GM23248 (cell line): ENCODE measurements at places on chromosomes 5 and 9. TPM values are rescaled to one million over a fixed set of nuclear protein-coding genes. Genes with fewer than 3 reads are reported as not detected.

GRCh38 chr5:1544294-1544961 is 20.7 kb upstream of the LPCAT1 start:
- peak; percentile 12 for DNase-seq

- DNase-seq = peak; percentile 88
Observed at GRCh38 chr5:112689155-112689909, 48.4 kb upstream of the APC start.

- DNase-seq = peak; percentile 98
Observed at GRCh38 chr5:143536364-143536763, 132.9 kb upstream of the NR3C1 start.

GRCh38 chr5:932151-932627 is 39.5 kb downstream of the TRIP13 start:
- DNase-seq = no peak

DNA sequence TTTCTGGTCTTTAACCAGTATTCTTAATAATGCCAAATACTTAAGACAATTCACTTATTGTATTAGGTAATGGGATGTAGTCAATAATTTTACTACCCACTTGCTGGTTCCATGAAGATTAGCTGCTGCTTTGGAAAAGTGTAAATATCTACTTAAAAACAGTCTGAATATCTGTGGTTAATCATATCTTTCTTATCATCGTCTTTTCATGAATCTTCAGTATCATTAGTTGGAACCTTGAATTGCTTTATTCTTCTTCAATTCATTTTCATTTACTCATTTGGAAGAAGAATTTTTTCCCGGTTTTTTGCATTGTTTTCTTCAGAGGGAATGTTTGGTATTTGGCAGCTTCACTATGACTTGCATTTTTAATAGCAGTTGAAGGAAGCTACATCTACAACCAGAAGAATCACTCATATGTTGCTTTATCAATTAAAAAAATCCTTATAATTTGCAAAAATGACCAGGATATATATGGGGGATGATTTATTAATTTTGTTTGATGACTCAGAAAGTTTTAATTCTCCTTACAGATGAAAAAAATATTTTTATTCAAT is 1398.3 kb upstream of the CDH6 start:
- no peak for DNase-seq

- no peak for DNase-seq
Observed at GRCh38 chr9:91567642-91568274, 144.1 kb upstream of the NFIL3 start.

DNA sequence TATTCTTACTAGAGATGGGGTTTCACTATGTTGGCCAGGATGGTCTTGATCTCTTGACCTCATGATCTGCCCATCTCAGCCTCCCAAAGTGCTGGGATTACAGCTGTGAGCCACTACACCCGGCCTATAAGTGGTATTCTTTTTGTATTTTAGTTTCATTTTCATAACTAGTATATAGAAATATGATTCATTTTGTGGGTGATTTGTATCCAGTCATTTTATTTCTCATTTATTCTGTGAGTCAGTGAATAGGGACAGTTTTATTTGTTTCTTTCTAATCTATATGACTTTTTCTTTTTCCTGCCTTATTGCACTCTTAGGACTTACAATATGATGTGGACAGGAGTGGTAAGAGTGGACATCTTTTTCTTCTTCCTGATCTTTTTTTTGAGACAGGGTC is 112.9 kb downstream of the AOPEP start:
- DNase-seq = no peak

DNA sequence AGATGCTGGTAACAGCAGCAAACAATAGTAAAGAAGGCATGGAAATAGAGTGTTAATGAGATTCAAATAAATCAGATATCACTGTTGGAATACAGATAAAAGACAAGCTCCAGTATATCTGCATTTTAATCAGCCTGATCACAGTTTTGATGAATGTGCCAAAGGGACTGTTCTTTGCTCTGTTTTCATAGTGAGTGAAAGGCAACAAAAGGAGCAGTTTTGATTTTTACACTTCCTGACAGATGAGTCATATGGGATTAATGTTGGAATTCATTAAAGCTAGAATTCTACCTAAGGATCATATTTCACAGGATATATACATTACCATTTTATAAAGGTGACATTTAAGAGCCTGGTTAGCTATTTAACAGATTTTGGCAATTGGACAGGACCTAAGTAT is 743.3 kb upstream of the PTPRD start:
- DNase-seq = no peak

GRCh38 chr5:154755361-154756008 is at the start of gene LARP1:
LARP1 (plus strand) TSS chr5:154755377; CDS start chr5:154755758, 381 bp downstream.
- DNase-seq = peak; percentile 67

- DNase-seq = no peak
Observed at GRCh38 chr9:103427696-103428095, 432.6 kb downstream of the CYLC2 start.

DNA sequence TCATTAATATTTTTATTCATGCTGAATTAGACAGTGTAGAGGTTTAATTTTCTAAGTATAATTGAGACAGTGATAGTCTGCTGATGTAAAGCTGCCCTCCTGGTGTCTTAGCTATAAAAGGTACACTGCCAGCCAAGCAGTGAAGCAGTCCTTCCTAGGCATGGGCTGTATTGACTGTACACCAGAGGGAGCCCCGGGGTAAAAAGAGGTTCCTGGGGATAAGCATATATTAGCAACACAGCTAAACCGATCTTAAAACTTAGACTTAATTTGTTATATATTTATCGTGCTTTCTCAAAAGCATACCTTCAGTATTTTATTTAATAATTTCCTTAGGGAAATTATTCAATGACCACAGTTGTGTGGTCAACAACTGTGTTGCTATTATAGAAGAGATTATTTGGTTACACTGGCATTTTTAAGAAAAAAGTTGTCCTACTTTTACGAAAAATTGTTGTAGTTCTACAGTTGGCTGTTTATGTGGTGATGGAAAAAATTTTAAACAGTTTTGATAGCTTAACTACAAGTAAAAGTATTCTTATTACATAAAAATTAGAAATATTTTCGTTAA is 68.8 kb downstream of the ELL2 start:
- DNase-seq = peak; percentile 65

- DNase-seq = no peak
Observed at GRCh38 chr9:130089141-130089540, 35.4 kb downstream of the GPR107 start.

DNA sequence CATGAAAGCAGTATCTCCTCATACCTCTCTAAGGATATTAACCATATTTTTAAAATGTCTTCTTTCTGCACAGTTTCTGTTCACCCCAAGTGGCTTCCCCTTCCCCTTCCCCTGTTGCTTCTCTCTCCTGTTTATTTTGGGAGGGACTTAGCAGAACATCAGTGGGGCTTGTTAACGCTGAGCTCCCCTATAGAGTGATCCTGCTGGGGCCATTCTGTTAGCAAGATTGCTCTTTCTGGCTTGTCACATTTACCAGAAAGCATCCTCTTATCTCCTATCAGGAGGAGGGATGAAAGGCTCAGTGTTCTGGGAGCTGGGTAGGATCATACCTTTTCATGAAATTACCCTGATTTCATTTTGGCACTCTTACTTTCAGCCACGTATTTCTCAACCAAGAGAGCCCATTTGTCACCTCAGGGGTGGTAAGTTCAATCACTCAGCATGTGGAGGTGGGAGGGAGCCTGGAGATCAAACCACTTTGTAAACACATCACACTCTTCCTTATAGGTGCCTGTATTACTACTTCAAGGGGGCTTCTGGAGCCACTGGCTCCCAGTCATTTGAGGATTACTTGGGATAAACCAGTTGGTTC is 16.7 kb downstream of the NXNL2 start:
- DNase-seq = no peak

DNA sequence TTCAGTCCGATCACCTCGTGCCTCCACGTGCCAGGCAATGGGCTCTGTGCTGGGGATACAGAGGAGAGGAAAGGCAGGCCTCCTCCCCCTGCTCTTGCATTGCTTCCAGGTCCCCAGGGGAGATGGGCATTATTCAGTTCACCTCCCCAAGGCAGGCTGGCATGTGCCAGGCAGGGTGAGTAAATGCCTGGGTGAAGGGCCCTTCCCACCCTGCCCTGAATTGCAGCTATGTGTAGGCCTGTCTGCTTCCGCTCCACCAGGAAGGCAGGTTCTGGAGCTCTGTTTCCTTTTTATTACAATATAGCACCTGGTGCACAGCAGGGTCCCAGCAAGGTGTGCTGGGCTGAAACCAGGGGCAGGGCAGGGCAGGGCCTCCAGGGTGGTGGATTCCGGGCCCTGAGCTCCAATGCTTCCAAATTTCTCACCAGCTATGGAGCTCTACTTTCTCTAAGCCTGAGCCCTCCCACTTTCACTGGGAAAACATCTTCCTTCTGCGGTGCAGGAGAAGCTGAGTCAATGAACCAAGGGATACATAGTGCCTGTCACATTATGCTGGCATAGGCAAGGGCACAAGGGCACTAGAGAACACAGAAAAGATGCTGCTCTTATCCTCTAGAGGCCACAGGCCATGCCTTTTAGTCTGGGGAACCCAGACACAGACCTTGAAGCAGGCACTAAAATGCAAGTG is 42.0 kb downstream of the SHB start:
- DNase-seq = no peak

- peak; percentile 64 for DNase-seq
Observed at GRCh38 chr5:7850395-7851239, at the start of gene CFAP90. CFAP90 (minus strand) TSS chr5:7851133; CDS start chr5:7851021, 112 bp downstream.

DNA sequence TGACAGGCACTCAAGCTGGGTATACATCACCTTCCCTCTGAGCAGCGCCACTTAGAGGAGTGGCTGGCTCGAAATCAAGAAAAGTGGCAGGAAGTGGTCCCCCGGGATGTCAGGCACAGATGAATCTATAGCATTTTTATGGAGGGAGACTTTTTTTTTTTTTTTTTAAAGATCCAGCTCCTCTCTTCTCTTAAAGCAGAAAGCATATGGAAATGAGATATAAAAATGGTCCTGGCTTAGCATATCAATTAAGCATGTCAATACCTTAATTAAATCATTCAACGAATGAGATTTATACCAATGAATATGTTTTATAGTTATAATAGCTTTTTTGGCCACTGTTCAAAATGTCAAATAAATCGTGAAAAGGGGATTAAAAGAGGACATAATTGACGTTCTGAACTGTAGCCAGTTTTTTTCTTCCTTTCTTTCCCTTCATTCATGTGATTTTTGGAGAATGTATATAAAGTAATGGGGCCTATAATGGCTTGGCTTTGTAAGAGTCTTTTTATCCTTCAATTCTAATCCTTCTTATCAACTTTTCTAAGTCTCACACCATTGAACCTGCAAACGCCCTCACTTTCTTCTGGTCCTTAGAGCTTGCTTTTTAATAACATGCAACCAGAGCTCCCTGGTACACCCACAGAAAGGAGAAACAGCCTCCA is 319.2 kb upstream of the PANK3 start:
- DNase-seq = no peak

GRCh38 chr9:36123515-36123914 is 13.0 kb upstream of the GLIPR2 start:
- no peak for DNase-seq

- peak; percentile 89 for DNase-seq
Observed at GRCh38 chr5:34499001-34499734, 157.0 kb upstream of the RAI14 start.

- DNase-seq = no peak
Observed at GRCh38 chr5:1043327-1043726, 34.7 kb downstream of the NKD2 start.

GRCh38 chr5:521680-522079 is 2.6 kb downstream of the SLC9A3 start:
- no peak for DNase-seq

DNA sequence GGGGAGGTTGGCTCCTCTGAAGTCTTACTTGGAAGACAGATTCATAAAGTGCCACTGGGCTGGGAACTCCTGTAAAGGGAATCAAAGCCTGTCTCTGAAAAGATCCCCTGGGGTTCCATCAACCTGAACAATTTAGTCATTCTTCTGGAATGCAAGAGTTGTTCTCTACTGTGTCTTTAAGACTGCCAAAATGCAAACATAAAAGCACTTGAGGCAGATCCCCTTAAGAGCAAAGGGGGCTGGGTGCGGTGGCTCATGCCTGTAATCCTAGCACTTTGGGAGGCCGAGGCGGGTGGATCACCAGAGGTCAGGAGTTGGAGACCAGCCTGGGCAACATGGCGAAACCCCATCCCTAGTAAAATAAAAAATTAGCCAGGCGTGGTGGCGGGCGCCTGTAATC is 16.7 kb downstream of the CDKN2AIPNL start:
- DNase-seq = no peak

DNA sequence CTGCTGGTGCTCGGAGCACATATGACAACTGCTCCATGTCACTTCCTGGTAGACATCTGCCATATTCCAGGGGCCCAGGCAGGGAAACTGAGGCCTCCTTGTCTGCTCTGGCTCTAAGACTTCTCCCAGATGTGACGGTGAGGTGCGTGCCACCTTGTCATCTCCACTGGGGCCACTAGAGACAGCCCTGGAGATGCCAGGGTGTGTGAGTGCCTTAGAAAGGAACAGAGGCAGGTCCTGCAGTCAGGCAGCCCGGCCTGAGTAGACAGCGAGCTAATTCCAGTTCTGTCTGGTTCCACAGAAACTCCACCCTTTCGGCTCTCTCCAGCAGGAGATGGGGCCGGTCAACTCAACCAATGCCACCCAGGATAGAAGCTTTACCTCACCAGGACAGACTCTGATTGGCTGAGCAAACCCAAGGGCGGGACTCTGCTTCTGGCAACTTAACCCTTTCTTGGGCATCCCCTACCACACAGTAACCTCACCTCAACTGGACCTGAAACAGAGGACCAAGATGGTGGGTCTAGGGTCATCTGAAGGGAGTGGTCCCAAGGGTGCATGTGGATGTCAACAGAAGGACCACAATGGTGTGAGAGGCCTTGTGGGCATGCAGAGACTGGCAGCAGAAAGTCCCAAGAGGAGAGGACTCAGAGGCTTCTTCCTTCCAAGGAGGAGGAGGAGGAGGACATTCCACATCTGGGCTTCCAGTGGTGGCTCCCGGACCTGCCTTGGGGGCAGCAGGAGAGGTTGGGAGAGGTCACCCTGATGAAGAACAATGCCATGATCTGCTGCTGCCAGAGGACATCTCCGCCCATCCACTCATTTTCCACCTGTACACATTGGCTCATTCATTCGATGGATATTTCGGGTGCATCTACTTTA is 77.7 kb downstream of the RGS3 start:
- DNase-seq = peak; percentile 67

Gene RXFP3
- not detected in 2 replicates for polyA plus RNA-seq

Gene PNPLA7
- polyA plus RNA-seq = 0.44 and 0.59 TPM in 2 replicates

Gene TPRN
- polyA plus RNA-seq = 1.7 and 2.2 TPM in 2 replicates

Gene ADAMTS2
- polyA plus RNA-seq = 61.3 and 62.0 TPM in 2 replicates

Gene TMEM252
- not detected in 2 replicates for polyA plus RNA-seq

Gene IFNA2
- polyA plus RNA-seq = not detected in 2 replicates

Gene TAF11L10
- polyA plus RNA-seq = not detected in 2 replicates

Gene TUSC1
- 12.7 and 14.9 TPM in 2 replicates for polyA plus RNA-seq

Gene TEX48
- polyA plus RNA-seq = not detected in 2 replicates

Gene SMIM32
- polyA plus RNA-seq = not detected in 2 replicates

Gene FGFR4
- 0.10 TPM in 1 of 2 replicates, not detected in the other for polyA plus RNA-seq

Gene FLT4
- not detected in 2 replicates for polyA plus RNA-seq

Gene KIF2A
- 37.0 and 38.2 TPM in 2 replicates for polyA plus RNA-seq
